ENCODE measurements at places on chromosomes 1 and 21. TPM values are rescaled to one million over a fixed set of nuclear protein-coding genes. Genes with fewer than 3 reads are reported as not detected.

Gene HSPG2
- 207 TPM for total RNA-seq

Gene HPDL
- total RNA-seq: 0.66 TPM

DNA sequence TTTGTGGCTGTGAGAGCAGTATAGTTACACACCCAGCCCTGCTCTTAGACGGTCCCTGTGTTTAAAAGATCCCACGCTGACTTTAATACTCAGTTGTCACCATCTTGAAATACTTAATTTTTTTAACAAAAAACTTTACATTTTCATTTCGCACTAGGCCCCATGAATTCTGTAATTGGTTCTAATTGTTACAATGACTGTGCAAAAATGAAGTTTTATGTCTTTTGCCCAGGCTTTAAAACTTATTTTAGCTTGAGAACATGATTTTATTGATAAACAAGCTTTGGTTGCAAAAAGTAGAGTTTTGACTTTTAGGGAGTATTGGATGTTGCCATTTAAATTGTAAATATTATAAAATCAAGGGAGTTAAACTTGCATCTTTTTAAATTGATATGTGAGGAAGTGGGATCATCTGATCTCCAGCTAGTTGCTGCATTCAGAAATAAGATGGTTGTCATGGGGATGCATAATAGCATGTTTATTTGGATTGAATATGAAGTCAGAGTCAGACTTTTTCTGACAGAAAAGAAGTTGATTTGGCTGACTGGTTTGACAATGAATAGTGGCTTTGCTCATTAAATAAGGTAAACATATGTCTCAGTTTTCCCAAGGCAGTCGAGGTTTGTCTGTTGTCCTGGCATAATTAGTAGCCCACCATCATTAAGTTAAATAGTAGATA lies 23.0 kb upstream of the CRP start:
- no peak for DNase-seq

GRCh38 chr1:114353262-114353661 lies 157.7 kb downstream of the TRIM33 start:
- peak; percentile 48 for DNase-seq

GRCh38 chr1:165726841-165727240 lies 28.5 kb upstream of the ALDH9A1 start:
- DNase-seq: no peak

Gene CELF3
- not detected for total RNA-seq

Gene IFNLR1
- 7.8 TPM for total RNA-seq

DNA sequence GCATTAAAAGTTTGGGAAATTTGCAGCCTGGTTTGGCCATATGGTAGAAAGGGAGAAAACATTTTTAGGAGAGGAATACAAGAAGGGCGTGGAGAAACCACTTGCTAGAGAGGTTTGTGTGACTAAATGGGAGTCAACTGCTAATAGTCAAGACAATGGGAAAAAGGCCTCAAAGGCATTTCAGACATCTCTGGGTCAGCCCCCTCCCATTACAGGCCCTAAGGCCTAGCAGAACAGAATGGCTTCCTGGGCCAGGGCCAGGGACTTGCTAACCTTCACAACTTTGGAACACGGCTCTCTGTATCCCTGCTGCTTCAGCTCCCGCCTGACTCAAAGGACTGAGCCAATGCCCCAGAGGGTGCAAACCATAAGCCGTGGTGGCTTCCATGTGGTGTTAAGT lies 752.3 kb upstream of the ADAMTS5 start:
- DNase-seq: no peak

- DNase-seq: no peak
Measured at GRCh38 chr1:210415846-210416448, 87.2 kb downstream of the HHAT start.

GRCh38 chr1:61225478-61225877 lies 143.1 kb downstream of the NFIA start:
- DNase-seq: no peak

GRCh38 chr1:188089461-188089860 lies 1260.7 kb downstream of the PLA2G4A start:
- DNase-seq: no peak

DNA sequence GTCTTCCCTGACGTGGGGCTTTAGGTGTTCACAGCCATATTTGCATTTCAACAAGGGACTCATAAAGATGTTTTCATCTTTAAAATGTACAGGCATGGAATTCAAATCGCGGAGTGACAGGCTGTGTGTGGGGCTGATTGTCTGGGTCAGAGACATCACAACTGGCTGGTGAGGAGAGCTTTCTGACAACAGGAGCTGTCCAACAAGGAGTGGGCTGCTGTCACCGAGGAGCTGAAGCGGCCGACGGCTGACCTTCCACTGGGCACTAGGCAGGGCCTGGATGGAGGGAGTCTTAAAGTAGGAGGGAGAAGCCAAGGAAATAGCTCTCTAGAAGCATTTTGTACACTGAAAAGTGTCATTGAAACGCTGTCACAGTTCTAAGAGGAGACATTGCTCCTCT lies 30.5 kb upstream of the SCMH1 start:
- DNase-seq: no peak

GRCh38 chr1:196466654-196467053 lies 141.6 kb downstream of the KCNT2 start:
- peak; percentile 72 for DNase-seq

GRCh38 chr21:42479582-42479981 lies 16.4 kb downstream of the RSPH1 start:
- no peak for DNase-seq

Gene DLGAP3
- not detected for total RNA-seq

Gene ERG
- 0.83 TPM for total RNA-seq

Gene IQCC
- total RNA-seq: 2.2 TPM

DNA sequence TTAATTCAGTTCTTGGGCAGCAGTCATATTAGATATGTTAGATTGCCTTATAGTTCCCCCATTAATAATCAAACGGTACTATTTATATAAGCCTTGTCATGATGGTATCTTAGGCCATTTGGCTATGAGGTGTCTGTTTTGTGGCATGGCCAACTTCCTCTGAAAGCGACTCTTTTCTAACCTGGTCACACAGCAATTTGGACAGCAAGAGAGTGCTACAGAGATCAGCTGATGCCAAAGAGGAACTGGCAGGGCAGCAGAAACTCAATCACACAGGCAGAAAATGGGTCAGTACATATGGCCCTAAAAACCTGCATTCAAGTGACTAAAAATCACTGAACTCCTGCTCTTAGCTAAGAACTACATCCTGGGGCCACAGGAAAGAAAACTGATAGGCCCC lies 13.4 kb upstream of the MUTYH start:
- no peak for DNase-seq

- peak; percentile 9 for DNase-seq
Measured at GRCh38 chr1:37509181-37509580, 5.4 kb downstream of the MEAF6 start.

GRCh38 chr1:198749279-198749678 lies 110.4 kb downstream of the PTPRC start:
- DNase-seq: peak; percentile 26
